Pancreas (tissue), 10 donors: ENCODE measurements at places on chromosomes 11 and 22. TPM values are rescaled to one million over a fixed set of nuclear protein-coding genes. Genes with fewer than 3 reads are reported as not detected.
A peak's percentile ranks its signal among the peaks of the same experiment; 100 is the strongest.

- DNase-seq: peak; percentile 14
- no peaks in the 10 kb centered on the region for H3K4me1 ChIP-seq
These were observed 938 bp downstream of the LAYN start for GRCh38 chr11:111541254-111542061.

- no peaks in the 10 kb centered on the region for H3K36me3 ChIP-seq
- DNase-seq: no peak
- H3K4me3 ChIP-seq: no peak overlapping the region
- no peak overlapping the region for H3K27ac ChIP-seq
- H3K27me3 ChIP-seq: no peaks in the 10 kb centered on the region
- H3K4me1 ChIP-seq: no peaks in the 10 kb centered on the region
These were observed 10.4 kb upstream of the MPEG1 start for GRCh38 chr11:59223177-59223576.

DNA sequence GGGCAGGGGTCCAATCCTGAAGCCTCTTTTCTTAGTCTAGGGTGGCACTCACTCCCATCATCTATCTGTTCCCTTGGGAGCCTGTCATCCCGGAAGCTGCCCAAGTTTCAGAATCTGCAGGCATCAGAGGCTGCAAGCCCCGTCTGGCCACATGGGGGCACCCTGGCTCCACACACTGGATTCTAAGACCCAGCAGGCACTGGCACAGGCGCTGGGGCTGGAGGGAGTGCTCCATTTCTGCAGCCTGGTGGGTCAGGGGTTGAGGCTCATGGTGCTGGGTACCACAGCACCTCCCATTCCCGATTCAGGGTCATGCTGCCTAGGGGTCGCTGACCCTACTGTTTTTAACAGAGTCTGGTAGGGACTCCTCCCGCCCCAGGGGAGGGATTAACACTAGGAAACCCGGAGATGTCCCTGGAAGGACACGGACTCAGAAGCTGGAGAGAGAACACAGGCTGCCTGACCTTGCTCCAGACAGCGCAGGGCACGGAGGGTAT, 243.9 kb upstream of the SYN3 start:
- no peaks in the 10 kb centered on the region for H3K4me1 ChIP-seq
- no peaks in the 10 kb centered on the region for H3K36me3 ChIP-seq
- H3K27ac ChIP-seq: no peak overlapping the region
- peak; percentile 91 for DNase-seq

- no peaks in the 10 kb centered on the region for H3K36me3 ChIP-seq
- H3K27ac ChIP-seq: no peak overlapping the region
- no peak for DNase-seq
- H3K4me3 ChIP-seq: no peak overlapping the region
- no peaks in the 10 kb centered on the region for H3K4me1 ChIP-seq
These were observed 910.5 kb upstream of the CHORDC1 start for GRCh38 chr11:91133361-91133760.

DNA sequence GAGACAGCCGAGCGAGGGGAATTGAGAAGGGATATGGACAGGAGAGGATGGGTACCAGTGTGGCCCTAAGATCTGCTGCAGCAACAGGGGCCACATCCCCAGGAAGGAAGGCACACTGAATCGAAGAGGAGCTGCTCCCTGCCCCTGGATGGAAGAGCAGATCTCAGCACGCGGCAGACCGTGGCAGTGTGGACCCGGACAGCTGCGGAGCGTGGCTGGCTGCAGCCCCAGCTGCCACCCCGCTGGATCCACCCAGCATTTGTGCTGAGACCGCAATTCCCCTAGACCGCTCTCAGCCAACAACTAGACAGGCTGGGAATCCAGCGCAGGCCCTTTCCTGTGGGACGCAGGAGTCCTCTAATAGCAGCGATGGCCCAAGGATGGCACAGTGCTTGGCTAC, 94.7 kb downstream of the NECTIN1 start:
- no peaks in the 10 kb centered on the region for H3K36me3 ChIP-seq
- no peaks in the 10 kb centered on the region for H3K4me1 ChIP-seq
- no peak overlapping the region for H3K4me3 ChIP-seq
- H3K27me3 ChIP-seq: no peaks in the 10 kb centered on the region
- H3K27ac ChIP-seq: no peak overlapping the region

GRCh38 chr11:63502252-63502820, 3.5 kb upstream of the LGALS12 start:
- H3K4me3 ChIP-seq: no peak overlapping the region
- no peak for DNase-seq
- H3K27me3 ChIP-seq: no peaks in the 10 kb centered on the region

- DNase-seq: no peak
- H3K27me3 ChIP-seq: no peaks in the 10 kb centered on the region
- H3K4me1 ChIP-seq: no peaks in the 10 kb centered on the region
- no peaks in the 10 kb centered on the region for H3K36me3 ChIP-seq
These were observed 699.1 kb downstream of the FAM181B start for GRCh38 chr11:82034527-82034926.

- no peak overlapping the region for H3K4me3 ChIP-seq
- DNase-seq: no peak
- no peaks in the 10 kb centered on the region for H3K4me1 ChIP-seq
These were observed 151.1 kb upstream of the NECTIN1 start for GRCh38 chr11:119880143-119880542.

GRCh38 chr11:2551131-2551530, 106.3 kb downstream of the KCNQ1 start:
- no peak overlapping the region for H3K4me3 ChIP-seq
- DNase-seq: peak; percentile 16
- no peaks in the 10 kb centered on the region for H3K4me1 ChIP-seq
- no peaks in the 10 kb centered on the region for H3K27me3 ChIP-seq
- no peak overlapping the region for H3K27ac ChIP-seq

GRCh38 chr11:105224482-105225253, 85.1 kb upstream of the CARD18 start:
- no peaks in the 10 kb centered on the region for H3K4me1 ChIP-seq
- no peaks in the 10 kb centered on the region for H3K36me3 ChIP-seq
- H3K27ac ChIP-seq: no peak overlapping the region

GRCh38 chr11:119845756-119846155, 116.8 kb upstream of the NECTIN1 start:
- DNase-seq: no peak
- no peak overlapping the region for H3K4me3 ChIP-seq
- H3K27ac ChIP-seq: no peak overlapping the region
- H3K36me3 ChIP-seq: no peaks in the 10 kb centered on the region

- no peaks in the 10 kb centered on the region for H3K36me3 ChIP-seq
- no peak overlapping the region for H3K4me3 ChIP-seq
- H3K27me3 ChIP-seq: no peaks in the 10 kb centered on the region
- no peaks in the 10 kb centered on the region for H3K4me1 ChIP-seq
- DNase-seq: no peak
These were observed 59.2 kb downstream of the PIK3C2A start for GRCh38 chr11:17148536-17148935.

DNA sequence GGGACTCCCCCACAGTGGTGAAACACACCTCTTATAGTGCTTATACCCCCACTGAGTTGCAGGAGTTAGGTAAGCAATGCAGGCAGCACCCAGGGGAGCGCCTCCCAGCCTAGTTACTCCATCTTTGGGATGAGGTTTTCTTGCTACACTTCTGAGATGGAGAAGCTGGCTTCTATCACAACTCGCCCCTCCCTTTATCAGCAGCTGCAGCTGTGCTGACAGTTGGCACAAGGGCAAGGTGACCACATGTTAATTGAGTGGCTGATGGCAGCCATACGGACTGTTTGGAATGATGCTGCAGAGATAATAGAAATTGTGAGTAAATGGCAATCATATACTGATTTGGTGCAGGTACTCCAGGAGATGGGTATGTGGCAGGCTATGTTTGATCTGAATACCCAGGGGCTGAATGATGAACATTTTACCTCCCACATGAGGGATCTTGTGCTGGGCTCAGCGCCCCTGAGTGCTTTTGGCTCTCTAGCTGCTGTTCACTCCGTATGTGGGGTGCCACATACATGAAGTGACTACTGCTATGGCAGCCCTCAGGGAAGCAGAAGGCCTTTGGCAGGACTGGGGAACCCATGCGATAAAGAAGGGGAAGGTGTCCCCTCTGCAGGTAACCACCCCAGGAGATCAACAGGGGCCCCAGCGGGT, 29.2 kb upstream of the KCNA4 start:
- no peaks in the 10 kb centered on the region for H3K27me3 ChIP-seq
- H3K4me3 ChIP-seq: no peak overlapping the region
- H3K4me1 ChIP-seq: no peaks in the 10 kb centered on the region

The CCDC81 gene
- polyA plus RNA-seq: 0.76 TPM

The STX3 gene
- polyA plus RNA-seq: 20.5 TPM

The OR8B2 gene
- polyA plus RNA-seq: not detected

The KRTAP5-7 gene
- not detected for polyA plus RNA-seq

The SMIM38 gene
- 1.5 TPM for polyA plus RNA-seq

The DDIAS gene
- polyA plus RNA-seq: 0.11 TPM

The UBASH3B gene
- 0.57 TPM for polyA plus RNA-seq
